ENCODE measurements at places on chromosomes 2 and 18.

DNA sequence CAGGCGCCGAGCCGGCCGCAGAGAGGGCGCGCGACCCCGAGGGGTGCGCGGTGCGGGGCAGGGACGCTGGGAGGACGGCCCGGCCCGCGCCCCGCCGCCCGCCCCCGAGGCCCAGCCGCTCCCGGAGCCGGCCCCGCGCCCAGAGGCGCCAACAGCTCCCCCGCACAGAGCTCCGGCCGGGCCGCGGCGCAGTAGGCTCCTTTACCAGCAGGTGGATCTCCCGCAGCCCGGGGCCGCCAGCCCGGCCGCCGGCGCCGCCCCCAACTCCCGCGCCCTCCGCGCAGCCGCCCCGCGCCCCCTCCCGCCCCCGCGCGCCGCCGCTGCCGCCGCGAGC lies 258 bp downstream of the MGAT4A start:
- no peak for DNase-seq

GRCh38 chr2:121103960-121104359 lies 181.0 kb downstream of the TFCP2L1 start:
- no peak for DNase-seq

GRCh38 chr2:207497596-207497995 lies 32.2 kb upstream of the CREB1 start:
- no peak for DNase-seq

GRCh38 chr18:39911716-39912115 lies 2043.3 kb upstream of the PIK3C3 start:
- DNase-seq: no peak

DNA sequence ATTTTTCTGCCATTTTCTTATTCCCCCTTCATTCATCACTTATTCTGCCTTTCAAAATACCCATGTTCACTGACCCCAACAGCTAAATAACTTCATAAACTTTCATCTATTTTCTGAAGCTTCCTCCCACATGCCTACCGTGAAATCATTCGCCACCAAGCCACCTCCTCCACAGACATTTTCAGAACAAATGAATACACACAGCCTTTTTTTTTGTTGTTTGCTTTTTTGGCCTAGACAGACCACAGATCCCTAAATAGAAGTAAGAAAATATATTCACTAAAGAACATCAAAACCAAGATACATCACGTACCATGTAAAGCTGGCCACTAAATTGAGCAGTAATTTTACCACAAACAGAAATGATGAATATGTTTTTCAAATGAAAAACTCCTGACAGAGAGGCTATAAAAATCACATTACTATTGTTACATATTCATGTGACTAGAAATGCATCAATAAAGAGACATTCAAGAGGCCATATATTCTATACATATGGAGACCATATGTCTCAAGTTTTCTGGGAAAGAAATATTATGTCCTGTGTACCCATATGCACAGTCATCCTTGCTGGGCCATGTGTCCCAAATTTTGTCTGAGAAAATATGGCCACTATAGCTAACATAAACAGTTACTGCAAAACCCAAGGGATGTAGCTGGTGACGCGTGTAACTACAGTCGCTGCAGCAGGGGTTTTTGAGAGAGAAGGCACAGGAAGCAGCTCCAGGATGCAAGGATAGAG lies 200.3 kb downstream of the FBXO15 start:
- no peak for DNase-seq

GRCh38 chr2:232699110-232699509 lies 2.0 kb downstream of the GIGYF2 start:
- no peak for DNase-seq

DNA sequence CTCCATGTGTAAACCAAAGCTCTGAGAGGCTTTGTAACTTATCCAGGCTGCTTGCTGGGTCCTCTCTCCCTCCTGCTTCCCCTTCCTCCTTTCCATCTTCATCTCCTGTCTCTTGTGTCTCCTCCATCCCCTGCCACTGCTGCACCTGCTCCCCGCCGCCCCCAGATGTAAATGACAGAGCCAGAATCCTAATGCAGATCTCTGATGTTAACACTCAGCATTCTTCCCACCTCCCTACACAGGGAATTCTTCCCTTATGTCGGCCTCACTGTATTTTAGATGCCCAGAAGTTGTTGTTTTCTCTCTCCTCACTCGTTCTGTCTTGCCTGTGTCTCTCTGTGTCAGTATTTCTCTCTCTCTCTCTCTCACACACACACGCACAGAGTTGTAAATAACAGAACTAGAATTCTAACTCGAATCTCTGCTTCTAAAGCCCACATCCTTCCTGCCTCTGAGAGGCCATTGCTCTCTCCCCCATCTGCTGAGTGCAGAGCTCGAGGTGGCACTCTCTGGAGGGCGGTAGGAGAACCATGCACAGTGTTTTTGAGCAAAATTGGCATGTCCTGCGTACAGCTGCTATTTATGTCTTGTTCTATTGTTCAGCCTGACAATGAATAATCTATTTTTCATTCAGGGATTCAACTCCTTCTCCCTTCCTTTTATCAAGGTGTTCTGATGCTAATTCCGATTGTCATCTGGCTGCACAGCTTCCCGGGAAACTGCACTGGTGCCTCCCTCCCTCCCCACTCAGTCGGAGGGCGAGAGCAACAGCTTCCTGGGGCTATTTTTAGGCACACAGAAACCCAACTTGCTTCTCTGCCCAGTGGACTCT lies 219.9 kb downstream of the SH3RF3 start:
- DNase-seq: no peak

DNA sequence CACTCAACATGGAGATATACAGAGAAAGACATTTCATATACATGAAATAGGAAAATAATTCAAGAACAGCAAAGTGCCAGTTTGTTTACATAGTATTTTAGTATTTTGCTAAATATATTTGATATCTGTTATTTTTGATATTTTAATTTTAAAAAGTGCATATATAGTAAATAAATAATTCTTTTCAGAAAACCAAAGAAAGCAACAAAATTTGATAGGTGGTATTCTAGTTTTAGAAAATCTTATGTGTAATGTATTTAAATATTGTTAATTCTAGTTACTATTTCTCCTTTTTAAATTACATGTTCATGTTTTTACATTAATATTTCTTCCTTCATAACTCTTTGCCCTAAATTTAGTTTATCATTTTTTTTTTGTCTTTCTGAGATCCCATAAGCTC lies 34.5 kb upstream of the FAM171B start:
- DNase-seq: no peak

Measured in stimulated activated CD8-positive, alpha-beta memory T cell treated with anti-CD3 and anti-CD28 coated beads, Interleukin-15, amount 100 ng/mL, for 4 hours (primary cell).